IPS-NIHi11 (cell line): ENCODE measurements at places on chromosomes 4 and X.
A peak's percentile ranks its signal among the peaks of the same experiment; 100 is the strongest.

DNA sequence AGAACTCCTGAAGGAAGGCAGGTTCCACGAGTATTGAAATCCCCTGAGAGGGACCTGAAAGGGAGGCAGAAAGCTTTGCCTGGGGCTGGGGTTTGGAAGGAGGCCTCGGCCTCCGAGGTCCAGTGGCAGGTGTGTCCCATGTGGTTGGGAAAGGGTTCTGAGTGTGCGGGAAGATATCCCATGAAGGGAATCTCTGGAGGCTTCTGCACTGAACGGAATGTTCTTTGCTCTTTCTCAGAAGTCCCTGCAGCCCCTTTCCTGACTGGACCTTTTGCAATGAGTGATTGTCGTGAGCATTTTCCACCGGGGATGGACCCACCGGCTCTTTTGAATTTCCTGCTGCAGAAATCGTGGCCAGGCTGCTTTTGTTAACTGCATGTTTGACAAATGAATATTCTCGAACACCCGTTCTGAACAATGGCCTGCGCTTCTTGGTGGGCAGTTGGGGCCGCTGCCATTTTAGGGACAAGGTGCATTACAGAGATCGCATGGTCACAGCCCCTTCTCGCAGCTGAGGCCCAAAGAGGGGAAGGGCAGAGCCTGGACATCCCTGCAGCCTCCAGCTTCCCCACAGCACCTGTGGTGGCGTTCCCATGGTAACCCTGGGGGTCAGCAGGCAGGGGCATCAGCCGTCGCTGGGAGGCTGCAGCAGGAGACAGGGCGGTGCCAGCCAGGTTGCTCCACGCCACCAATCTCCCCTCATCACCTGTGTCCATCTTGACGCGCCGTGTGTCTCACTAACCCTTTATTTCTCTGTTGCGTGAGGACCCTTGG lies 18.3 kb upstream of the HTRA3 start:
- no peak for DNase-seq

DNA sequence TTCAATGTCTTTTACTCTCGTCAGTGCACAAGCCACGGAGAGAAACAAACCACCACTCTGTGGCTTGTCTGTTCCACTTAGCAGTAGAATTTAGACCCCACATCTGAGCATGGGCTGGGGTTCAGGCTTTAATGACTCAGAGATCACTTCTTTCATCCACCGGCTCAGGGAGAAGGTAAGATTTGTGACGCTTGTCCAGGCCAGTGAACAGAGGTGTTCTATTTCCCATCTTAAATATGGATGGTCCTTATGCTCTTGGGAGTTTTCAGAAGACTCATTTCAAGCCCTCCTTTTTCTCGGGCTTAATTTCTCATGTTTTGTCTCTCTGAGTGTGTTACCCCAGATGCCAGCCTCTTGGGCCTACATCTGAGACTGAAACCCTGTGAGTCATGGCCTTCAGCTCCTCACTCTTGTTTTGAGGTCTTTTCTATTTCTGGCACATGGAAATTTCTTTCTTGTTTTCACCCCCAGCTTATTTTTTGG lies 127.4 kb upstream of the SFRP2 start:
- no peak for DNase-seq

DNA sequence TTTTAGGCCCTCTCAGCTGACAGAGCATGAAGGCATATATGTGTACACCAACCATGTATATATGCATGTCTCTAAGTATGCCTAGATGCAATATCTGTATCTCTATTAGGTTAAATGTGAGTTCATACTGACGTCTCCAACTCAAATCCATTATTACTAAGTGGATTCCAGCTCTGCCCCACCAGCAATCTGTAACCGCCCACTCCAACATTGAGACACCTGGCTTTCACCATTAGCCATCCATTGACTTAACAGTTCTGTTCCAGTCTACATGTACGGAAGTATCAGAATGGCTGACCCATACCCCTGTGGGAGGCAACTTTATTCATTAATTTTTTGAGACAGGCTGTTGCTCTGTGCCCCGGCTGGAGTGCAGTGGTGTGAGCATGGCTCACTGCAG lies 15.0 kb upstream of the SH3TC1 start:
- DNase-seq: no peak

- DNase-seq: no peak
These were observed 140.6 kb downstream of the ARSF start for GRCh38 chrX:3181846-3182245.

DNA sequence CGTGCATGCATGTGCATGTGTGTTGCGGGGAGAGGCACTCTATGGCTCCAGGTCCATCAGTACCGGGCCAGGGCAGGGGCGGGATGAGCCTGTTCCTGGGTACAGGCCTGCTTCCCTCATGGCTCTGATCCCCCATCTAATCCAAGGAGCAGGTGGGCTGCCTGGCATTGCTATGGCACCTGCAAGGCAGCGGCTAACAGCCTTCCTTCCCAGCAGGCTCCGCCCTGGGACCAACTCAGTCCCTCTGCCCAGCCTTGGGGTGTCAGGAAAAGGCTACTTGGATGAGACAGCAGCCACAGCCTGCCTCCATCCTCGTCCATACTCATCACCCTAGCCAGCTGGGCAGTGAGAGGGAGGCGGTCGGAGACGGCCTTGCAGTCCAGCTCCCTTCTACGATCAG lies 46.5 kb downstream of the PPP2R2C start:
- DNase-seq: no peak

GRCh38 chr4:22048323-22048722 lies 99.8 kb upstream of the KCNIP4 start:
- DNase-seq: no peak

DNA sequence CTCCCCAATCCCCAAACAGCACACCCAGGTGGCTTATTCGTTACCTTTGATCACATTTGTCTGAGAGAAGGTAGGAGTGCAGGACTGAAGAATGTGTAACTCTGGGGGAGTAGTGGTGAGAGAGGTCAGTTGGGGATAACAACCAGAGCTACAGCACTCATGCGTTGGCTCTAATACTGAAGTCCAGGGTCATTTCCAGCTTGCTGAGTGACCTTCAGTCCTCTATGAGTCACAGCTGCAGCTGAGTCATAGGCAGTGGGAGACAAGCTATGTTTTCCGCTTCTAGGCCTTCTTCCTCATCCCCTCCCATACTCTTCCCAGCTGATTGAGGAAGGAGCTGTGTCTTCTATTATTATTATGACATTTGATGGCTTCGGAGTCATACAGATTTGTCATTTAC lies 31.6 kb upstream of the CT47C1 start:
- no peak for DNase-seq

- DNase-seq: no peak
These were observed 284.7 kb upstream of the FTHL17 start for GRCh38 chrX:31356275-31357212.

- DNase-seq: no peak
These were observed 1.8 kb downstream of the TENM3 start for GRCh38 chr4:182245041-182245440.

- no peak for DNase-seq
These were observed 151.7 kb upstream of the CXCL13 start for GRCh38 chr4:77453911-77454310.

GRCh38 chr4:89434364-89434988 lies 126.9 kb upstream of the GPRIN3 start:
- peak; percentile 28 for DNase-seq

DNA sequence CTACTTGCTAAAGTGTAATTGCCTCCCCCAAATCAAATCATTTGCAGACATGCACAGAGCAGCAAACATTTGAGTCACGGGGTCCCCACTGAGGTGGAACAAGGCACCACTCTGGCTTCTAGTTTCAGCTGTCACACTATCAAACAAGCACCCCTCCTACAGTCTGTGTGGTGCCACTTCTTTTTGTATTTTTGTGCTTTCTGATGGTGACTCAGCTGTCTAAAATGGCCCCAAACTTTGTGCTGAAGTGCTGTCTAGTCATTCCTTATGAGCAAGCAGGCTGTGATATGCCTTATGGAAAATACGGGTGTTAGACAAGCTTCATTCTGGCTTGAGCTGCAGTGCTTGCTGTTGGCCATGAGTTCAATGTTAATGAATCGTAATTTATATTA lies 15.4 kb downstream of the IGFBP7 start:
- DNase-seq: no peak

DNA sequence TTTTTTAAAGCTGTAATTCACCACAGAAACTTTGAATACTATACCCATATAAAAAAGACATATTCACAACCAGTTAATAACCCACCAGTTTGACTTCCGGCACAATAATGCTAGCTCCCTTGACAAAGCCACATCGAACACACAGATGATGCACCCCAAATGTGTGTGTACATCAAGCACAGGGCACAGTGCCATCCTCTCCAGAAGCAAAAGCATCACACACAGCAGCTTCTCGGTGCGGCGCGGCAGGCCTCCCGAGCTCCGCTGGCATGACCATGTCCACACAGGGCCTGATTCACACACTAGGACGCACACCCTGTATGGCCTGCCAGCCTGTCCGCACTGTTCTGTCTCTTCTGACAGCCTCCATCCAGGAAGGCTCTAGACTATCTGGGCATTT lies 88.0 kb downstream of the LEF1 start:
- DNase-seq: no peak

GRCh38 chrX:72492499-72492898 lies 80.1 kb downstream of the HDAC8 start:
- DNase-seq: no peak

GRCh38 chr4:84579403-84579776 lies 3.5 kb upstream of the CDS1 start:
- peak; percentile 25 for DNase-seq

DNA sequence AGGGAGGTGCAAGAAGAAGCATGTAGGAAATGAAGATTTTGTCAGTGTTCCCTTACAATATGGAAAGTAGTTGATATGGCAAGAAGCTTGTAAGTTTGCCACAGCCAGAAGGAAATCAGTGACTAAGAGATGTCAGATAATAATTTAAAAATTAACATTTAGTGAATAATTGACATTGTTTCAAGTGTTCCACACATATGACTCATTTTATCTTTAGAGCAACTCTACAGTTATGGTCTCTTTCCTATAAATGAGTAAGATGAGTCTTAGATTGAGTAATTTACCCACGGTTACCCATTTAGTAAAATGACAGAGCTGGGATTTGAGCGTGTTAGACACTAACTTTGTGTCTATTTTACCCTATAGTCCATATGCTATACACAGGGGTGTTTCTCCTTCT lies 300.3 kb upstream of the IRS4 start:
- no peak for DNase-seq

- DNase-seq: no peak
These were observed 62.6 kb downstream of the USO1 start for GRCh38 chr4:75786938-75787337.

DNA sequence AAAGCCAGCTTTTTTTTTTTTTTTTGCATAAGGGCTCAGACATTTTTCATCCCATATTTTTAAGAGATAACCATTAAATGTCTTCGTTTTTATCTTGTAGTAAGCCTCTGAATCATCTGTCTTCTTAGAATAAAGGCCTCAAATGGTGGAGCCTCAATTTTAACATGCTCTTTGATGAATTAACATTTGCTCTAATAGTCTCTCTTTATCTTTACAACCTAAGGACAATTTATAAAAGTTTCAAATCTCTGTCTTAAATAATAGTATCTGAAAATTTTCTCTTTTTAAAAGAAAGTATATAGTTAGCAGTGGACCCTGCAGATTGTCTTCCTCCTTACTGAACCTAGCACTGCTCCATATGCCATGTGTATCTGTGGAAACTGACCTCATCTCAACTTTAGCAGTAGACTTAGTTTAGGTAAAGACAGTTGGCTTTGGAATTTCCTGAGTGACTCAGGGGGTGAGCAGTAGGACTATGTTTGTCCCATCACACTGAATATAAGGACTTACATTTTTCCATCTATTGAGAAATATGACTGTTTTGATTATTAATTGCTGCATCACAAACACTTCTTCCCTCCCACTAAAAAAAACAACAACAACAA lies 1658.0 kb downstream of the STIM2 start:
- no peak for DNase-seq

DNA sequence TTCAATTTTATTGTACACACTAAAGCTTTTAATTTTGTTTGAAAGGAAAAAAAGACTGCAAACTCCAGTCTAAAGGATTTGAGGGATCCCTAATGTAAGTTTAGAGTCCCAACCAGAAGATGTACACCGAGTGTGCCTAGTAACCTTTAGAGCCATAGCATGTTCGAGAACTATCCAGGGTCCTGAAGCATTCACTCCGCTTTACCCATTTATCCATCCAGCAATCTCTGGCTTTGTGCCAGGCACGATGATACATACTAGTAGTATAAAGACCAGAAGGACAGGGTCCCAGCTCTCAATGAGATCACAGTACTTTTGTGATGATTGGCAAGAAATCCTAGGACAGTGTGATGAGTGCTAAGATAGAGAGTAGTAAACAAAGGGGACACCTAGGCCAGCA lies 168.7 kb downstream of the STK32B start:
- DNase-seq: peak; percentile 57

GRCh38 chrX:9342561-9343051 lies 122.3 kb upstream of the TBL1X start:
- peak; percentile 81 for DNase-seq

GRCh38 chrX:153647461-153648357 lies 706 bp downstream of the DUSP9 start:
- DNase-seq: no peak

- DNase-seq: no peak
These were observed 434.8 kb downstream of the MAPK10 start for GRCh38 chr4:85925071-85925470.

DNA sequence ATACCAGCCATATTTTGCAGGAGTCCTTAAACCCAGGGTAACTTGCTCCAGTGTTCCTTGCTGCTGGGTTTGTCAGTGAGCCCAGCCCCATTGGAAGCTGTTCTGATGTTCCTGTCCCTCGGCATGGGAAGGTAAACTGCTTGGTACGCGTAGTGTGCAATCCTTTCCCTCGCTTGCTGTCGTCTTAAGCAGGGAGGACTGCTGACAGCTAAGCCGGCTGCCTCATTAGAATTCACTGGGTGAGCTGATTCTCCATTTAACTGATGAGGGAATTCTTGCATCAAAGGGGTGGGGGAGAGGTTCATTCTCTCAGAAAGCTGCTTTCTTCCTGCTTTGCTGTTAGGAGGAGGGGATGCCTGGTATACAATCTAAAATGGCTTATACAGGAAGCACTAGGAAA lies 164.6 kb downstream of the MID1IP1 start:
- DNase-seq: peak; percentile 6

DNA sequence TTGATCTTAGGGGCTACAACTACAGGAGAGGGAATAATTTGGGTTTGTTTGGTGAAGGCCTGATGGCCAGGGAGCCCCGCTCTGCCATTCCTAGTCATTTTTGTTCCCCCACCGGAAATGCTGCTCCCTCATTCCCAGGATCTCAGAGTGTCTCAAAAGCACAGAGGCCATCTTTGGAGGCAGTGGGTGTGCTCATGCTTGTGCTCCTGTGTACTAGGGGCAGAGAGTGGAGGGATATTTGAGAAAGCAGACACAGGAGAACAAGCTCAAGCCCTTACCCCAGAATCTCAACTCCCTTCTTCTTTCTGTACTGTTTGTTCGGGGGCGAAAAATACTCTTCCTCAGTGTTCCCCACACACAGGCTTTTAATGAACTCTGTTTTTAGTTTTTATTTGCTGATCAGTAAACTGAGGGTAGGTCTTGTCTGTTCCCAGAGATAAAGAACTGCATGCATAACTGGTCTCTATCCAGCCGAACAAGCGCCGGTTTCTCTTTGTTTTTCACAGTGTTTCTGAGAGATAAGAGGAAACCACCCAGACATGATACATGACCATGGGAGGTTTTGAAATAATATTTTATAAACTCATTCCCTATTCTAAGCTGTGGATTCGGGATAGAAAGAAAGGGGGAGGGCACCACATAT lies 32.9 kb upstream of the XK start:
- no peak for DNase-seq
